ENCODE measurements at places on chromosomes 1 and 21. TPM values are rescaled to one million over a fixed set of nuclear protein-coding genes. Genes with fewer than 3 reads are reported as not detected.

Gene MDM4
- polyA plus RNA-seq, result 6.0 TPM

Gene ASPM
- polyA plus RNA-seq, result 0.67 TPM

DNA sequence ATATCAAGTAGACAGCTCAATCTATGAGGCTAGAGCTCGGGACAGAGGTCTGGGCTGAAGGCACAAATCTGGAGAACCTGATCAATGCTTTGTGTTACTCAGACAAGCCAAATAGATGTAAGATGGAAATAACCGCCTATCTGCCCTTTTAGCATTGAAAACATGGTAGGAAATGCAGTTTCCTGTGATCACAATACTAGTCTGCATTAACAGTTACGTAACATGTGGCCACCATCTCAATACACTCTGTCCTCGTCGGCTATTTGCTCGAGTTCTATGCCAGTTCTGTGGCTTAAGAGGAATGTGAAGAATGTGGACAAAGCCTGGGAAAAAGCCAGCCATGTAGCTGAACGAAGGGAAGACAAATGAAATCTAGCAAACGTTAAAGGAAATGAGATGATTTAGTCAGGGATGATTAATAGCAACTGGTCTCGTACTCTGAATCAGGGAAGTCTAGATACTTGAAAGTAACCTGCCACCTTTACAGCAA, 73.3 kb downstream of the HSF2BP start:
- DNase-seq, result peak; percentile 28

Gene CDA
- 0.58 TPM for polyA plus RNA-seq

GRCh38 chr1:184698016-184698415, 56.6 kb downstream of the EDEM3 start:
- DNase-seq, result no peak

Gene CD48
- 5.6 TPM for polyA plus RNA-seq

- DNase-seq, result peak; percentile 97
Measured at GRCh38 chr1:155125946-155126555, 1.6 kb upstream of the EFNA1 start.

- DNase-seq, result no peak
Measured at GRCh38 chr1:116521186-116521585, 49.6 kb downstream of the CD58 start.

Gene CFAP107
- polyA plus RNA-seq, result not detected

DNA sequence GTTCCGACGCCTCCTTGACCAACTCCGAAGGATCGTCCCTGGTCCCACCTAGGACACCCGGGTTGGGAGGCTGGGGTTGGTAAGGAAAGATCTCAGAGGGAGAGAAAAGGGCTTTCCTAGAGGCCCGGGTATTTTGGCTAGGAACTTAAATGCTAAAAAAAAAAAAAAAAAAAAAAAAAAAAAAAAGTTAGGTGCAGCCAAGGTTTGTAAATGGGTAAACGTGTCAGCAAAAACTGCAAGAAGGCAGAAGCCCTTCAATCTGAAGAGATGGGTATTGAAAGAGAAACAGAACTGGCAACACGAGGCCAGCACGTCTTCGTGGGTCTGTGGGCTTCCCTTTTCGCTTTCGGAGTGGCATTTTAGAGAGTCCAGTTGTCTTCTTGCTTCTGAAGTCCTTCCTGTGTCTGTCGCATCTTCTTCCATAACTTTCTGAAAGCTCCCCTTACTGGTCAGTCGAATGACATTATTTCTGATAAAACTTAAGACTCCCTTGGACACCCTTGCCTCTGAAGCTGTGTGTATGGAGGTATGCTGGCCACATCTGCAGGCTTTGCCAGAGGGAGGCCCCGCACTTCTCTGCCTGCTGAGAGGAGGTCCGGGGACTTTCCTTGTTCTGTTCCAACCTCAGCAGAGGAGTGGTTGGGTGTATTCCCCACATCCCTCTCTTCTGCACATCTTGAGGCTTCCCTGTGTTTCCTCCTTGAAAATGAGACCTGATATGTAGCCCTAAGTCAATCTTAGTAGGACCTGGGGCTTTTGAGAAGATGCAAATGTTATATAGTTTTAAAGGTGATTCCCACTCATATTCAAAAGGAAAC, 745 bp downstream of the RCSD1 start:
- DNase-seq, result no peak

GRCh38 chr1:165287781-165288180, 68.7 kb downstream of the LMX1A start:
- DNase-seq, result peak; percentile 26

DNA sequence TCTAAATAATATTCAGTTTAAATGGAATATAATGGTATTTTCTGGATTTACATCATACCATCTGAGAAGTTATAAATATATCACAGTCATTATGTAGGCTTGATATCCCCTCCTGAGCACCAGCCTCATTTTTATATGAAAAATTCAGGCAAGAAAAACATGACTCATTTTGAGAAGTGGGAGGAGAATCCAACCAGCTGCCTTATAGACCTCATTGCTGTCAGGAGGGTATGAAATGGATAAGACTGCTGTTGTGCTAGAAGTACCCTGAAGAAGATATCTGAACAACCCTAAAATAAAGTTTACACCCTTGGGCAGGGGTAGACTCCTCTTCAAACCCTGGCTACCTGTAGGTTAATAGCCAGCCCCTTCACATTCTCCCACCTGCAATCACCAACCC, 8.8 kb downstream of the GIPC2 start:
- DNase-seq, result no peak

- no peak for DNase-seq
Measured at GRCh38 chr1:59457786-59458185, 160.9 kb downstream of the FGGY start.

Gene AADACL3
- not detected for polyA plus RNA-seq

Gene CSMD2
- polyA plus RNA-seq, result 0.10 TPM

DNA sequence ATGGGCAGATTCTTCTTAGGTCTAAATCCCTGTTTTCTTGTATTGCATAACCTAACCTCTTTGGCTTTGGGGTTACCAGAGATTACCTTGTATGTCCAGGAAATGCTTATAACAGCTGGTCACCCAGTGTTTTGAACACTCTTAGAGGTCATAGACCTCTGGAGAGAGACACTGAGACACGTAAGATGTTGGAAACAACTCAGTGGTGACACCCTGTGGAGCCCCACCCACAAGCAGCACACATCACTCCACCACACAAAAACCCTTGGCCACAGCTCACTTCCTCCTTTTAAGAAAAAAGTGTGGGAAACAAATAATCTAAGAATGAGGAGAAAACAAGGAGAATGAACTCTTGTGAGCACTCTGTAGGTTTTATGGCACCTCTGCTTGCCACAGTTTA, 26.3 kb upstream of the CYP4B1 start:
- DNase-seq, result no peak

GRCh38 chr1:241423541-241424479, 66.8 kb upstream of the RGS7 start:
- peak; percentile 50 for DNase-seq

Gene CYP2J2
- polyA plus RNA-seq, result 15.4 TPM

DNA sequence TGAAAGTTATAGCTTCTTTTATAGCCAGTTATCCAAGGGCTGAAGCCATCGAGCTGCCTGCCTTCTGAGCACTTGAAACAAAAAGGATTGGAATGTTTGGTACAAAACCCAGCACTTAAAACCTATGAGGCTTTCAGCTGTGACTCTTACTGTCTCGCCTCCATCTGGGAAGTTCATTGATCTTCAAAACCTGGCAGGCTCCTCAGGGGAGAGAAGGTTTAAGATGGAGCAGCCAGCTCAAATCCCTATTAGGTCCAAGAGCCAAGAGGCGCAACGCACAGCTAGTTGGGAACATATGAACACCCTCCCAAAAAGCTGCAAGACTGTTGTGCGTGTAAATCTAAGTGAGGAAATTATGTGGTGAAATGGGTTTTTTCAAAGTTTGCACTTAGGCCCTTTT, 33.4 kb downstream of the BACE2 start:
- DNase-seq, result no peak

- no peak for DNase-seq
Measured at GRCh38 chr1:156439777-156440183, 60.8 kb downstream of the MEF2D start.

DNA sequence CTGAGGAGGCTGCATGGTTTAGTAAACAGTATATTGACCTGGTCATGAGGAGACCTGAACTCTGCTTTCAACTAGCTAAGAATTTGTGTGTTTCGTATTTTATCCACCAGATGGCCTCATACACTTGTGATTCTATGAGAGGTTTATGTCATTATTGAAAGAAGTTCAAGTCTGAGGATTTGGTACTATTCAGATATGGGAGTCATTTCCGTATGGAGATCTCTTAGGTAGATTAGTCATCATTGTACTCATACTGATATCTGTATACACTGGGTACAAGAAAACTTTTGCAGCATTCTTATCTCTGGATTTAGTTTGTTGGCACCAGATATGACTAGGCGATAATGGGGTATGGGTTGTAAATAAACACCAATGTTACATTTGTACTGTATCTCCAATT, 26.6 kb downstream of the ATF6 start:
- DNase-seq, result peak; percentile 65

DNA sequence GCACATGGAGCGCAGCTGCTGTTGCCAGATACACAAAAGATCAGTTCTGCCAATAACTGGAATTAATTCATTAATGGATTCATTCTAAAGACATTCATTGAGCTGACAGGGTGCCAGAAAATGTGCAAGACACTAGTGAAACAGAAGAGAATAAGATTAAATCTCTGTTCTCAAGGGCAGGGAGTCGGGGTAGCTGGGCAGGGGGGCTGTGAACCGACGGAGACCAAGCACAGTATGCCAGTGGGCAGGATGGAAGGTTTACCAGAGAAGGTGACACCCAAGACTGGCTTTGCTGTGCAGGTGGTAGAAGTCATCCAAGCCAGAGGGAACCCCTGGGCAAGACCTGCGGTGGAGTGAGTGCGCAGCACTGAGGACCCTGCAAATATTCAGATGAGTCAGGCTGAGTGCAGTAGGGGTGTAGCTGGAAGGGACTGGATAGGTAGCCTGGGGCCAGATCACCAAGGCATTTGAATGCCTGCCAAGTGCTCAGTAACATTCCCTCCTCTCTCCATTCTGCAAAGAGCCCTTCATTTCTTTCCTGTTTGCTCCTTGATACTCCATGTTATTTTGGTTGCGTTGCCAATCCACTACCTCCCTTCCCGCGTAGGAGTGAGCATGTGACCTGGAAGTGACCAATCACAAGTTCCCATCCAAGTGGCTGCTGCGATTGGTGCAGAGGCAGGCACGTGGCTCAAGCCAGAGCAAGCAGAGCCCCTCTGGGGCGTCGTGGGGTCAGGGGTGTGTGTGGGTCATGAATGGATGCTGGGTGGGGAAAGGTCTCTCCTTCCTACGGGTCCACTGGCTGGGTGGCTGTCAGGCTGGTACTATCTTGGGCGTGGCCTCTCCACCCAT, 413.1 kb downstream of the PTPRU start:
- no peak for DNase-seq

Gene PDZK1IP1
- 134 TPM for polyA plus RNA-seq

- DNase-seq, result no peak
Measured at GRCh38 chr1:50930193-50930592, 29.9 kb downstream of the FAF1 start.

DNA sequence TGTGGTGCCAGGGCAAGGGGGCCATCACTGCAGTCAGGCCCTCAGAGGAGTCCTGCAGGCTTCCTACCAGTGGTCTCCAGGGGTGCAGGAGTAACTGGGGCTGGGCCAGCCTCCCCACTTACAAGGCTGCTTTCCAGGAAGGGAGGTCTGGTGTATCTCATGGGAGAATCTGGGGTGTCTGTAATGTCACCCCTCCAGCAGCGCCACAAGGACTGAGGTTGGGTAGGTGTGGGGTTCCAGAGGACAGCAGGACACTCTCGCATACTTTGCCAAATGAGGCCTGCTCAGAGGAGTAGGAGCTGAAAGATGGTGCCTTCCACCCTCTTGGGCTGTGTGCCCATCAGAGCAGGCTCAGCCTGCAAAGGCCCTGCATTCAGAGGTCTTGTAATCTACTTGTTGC, 46.9 kb downstream of the TNNT2 start:
- no peak for DNase-seq

DNA sequence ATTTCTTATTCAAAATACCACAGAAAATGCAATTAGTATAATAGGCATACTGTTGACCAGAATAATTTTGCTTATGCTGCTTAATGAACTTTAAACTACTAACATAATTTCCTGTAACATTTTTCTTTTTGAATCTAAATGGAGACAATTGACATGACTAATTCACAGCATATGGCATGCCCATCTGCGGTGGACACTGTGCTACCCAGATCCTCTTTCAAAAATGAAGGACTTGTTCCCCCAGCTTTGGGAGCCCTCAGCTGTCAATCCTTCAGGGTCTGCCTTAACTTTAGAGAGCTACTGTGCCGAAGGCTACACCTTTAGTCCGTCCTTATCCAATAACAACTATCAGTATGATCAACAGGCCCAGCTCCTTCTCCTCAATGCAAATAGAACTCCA, 789.0 kb downstream of the PLA2G4A start:
- no peak for DNase-seq

- DNase-seq, result no peak
Measured at GRCh38 chr1:179971563-179972496, 17.2 kb downstream of the CEP350 start.

Gene HS2ST1
- polyA plus RNA-seq, result 10.1 TPM

- DNase-seq, result no peak
Measured at GRCh38 chr1:203210988-203211387, 18.5 kb downstream of the CHIT1 start.

DNA sequence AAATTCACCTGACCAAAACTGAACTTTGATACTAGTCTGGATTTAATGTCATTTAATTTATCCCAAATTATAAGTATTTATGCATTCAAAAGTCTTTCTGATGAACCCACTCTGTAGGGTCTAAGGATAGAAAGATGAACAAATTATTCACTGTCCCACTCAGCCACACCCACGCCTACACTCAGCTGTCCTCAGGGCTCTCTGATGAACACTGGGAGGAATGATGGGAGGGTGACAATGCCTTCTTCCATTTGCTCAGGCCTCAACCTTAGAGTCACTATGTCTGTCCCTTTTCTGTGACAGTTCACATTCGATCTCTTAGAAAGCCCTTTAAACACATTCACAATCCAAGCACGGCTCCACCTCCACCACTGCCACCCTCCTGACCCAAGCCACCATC, 41.8 kb downstream of the KCNJ6 start:
- no peak for DNase-seq

GRCh38 chr1:63343922-63344321, 21.6 kb downstream of the FOXD3 start:
- DNase-seq, result no peak

- no peak for DNase-seq
Measured at GRCh38 chr1:20037877-20038276, 32.1 kb upstream of the PLA2G5 start.

Gene ADAM30
- not detected for polyA plus RNA-seq

GRCh38 chr1:63843010-63843409, 69.2 kb downstream of the ROR1 start:
- no peak for DNase-seq

Gene SLC50A1
- polyA plus RNA-seq, result 68.0 TPM

DNA sequence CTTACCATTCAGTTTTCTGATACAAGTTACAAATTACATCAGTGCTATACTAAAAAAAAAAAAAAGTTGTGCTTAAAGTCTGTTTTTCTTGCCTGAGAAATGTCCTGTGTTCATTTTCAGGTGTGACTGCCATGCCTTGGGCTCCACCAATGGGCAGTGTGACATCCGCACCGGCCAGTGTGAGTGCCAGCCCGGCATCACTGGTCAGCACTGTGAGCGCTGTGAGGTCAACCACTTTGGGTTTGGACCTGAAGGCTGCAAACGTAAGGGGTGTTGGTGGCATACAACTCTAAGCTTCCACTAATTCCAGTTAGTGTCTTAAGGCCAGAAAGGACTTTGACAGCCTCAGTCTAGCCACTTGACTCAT, 60.1 kb upstream of the LAMC2 start:
- no peak for DNase-seq

Gene GAS5
- 575 TPM for polyA plus RNA-seq

Gene UMODL1
- 0.67 TPM for polyA plus RNA-seq

Gene CCDC181
- not detected for polyA plus RNA-seq
